ENCODE measurements at places on chromosomes 11 and 22.

GRCh38 chr11:45646275-45646927 is 19.0 kb downstream of the CHST1 start:
- DNase-seq: no peak

DNA sequence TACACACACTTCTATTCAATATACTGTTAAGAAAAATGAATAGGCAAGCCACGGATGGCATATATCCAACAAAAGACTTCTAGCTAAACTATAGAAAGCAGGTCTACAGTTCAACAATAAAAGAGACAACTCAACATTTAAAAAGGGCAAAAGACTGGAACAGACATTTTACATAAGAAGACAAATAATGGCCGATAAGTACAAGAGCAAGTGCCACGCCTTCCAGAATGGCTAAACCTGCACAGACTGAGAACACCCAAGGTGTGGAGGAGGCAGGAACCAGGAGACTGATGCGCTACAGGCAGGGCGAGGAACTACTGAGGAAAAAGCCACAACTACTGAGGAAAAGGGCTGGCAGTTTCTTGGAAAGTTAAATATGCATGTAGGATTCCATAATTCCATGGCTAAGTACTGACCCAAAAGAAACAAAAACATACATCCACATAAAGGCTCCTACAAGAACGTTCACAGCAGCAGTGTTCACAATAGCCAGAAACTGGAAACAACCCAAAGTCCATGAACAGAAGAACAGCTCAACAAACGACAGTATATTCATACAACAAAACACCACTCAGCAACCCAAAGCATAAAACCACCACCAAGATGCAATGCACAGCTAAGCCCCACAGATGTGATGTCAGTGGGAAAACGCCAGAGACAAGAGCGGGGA is 9.6 kb upstream of the MOB2 start:
- DNase-seq: no peak

DNA sequence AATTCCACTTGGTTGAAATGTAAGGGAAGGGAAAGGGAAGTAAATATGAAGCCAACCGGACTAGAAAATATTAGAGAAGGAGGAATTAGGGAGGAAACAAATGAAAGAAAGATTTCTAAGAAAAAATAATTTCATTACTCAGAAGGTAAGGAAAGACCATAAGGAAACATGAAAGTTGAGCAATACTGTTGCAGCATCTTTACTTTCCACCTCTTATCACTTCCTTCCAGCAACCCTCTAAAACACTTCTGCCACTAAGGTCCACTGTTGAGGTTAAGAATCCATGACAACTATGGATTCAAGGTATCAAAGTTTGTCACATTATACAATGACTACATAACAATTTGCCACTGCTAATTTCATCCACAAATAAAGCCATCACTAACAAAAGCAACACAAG is 308.6 kb downstream of the DLG2 start:
- no peak for DNase-seq

DNA sequence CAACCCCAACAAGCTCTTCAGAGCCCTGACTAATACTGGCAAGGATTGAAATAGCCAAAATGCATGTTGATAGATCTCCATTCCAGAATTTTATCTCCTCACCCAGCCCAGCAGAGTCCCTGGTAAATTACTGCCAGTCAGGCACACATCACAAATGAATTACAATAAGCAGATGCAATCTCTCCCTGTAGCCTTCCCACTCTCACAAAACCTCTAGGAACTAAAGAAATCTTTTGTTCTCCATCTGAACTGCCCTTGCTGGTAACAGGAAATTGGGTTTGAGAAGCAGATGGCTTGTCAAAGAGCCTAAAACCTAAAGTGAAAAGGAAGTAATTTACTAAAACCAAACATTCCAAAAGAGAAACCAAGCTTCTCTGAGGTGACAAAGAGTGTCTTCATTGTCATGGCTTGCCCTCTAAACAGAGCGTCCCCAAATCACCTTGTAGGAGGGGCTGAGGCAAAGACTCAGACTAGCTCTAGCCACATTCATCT is 59.5 kb downstream of the FAM168A start:
- no peak for DNase-seq

GRCh38 chr11:66051766-66052663 is at the start of gene SF3B2:
SF3B2 (plus strand) TSS chr11:66052364; CDS start chr11:66052385, 21 bp downstream.
- DNase-seq: peak; percentile 96

DNA sequence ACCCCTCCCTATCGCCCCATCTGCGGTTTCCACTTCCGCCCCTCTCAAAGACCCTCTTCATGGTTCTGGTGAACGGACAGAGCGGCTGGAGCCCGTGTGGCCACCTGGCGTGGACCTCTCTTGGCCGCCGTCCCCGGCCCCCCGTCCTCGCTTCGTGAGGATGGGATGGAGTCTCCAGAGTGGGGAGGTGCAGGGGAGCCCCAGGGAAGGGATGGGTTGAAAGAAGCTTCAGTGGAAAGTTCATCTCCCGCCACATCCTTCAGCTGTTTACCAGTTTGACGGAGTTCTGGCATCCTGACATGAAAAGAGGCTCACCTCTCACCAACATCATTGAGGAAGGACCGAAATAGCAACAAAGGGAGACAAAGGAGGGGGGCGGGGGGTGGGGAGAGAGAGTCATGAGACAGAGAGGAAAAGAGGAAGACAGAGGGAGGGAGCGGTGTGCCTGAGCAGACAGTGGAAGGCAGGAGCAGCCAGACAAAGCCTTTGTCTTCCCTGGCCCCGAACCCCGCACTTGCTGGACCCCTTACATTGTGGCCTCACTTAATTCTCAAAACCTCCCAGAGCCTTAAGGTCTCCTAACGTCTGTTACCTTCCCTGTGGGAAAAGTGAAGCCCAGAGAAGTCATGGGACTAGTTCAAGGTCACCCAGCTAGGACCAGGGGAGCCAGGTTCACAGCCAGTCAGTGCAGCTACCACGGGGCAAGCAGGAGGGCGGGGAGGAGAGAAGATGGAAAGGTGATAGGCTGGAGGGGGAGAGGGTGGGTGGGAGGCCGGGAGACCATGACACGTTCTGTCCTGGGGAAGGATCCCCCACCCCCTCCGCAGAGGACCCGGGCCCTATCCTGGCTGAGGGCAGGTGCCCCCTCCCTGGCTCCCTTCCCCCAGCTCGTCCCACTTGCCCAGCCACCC is 54.9 kb downstream of the CD6 start:
- no peak for DNase-seq

GRCh38 chr22:35592418-35592967 is 24.6 kb downstream of the MB start:
- no peak for DNase-seq

GRCh38 chr22:31084811-31085492 is 3.8 kb downstream of the SMTN start:
- peak; percentile 84 for DNase-seq

DNA sequence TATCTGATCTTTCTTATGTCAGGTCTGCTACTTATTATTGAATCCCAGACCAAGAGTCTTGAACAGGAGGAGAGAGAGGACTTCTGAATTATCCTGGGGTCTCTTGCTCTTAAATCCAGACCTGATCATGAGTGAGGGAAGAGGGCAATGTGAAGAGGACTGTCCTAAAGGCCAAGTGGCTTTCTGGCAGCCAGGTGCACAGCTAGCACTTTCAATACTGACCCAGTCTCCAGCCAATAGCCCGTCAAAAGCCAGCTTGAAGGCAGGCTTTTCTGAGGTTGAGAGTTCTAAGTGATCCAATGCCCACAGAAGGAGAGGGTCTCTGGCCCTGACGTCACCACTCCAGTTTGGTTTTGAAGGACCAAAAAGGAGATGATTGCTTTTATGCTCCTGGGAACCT is 37.2 kb downstream of the FBXO7 start:
- no peak for DNase-seq

DNA sequence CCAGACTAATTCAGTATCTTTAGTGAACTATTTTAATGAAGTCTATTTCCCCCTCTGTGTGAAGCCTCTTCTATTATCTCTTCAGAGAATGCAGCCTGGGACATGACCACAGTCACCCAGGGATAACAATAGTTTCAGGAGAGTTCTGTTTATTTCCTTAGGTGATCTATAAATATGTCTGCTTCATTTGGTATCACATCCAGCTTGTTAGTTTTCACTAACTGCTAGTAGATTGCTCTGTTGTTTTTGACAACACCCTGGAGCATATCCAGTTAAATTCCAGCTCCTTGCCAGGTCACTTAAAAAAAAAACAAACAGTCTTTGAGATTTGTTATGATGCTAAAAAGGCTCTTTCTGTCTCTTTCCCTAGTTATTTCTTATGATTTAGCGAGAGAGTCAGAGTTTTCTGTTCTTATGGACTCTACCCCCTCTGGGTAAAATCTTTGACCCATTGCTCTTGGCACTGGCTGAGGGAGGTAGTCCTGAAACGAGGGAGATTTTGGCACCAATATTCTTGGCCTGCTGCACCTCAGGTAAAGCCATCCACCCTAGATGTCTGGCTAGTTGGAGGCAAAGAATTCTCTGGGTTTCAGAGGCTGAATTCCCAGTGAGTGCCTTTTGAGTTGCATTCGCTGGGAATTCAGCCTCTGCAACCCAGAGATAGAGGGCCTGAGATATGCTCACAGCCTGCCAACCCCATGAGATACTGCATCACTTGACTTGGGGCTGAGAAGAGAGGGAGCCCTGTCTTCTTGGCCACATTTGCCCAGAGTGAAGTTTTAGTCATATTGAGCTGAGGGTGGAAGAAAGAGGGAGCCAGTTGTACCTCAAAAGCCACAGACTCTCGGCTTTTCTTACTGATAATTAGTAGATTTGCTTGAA is 159.1 kb downstream of the PGR start:
- DNase-seq: no peak

DNA sequence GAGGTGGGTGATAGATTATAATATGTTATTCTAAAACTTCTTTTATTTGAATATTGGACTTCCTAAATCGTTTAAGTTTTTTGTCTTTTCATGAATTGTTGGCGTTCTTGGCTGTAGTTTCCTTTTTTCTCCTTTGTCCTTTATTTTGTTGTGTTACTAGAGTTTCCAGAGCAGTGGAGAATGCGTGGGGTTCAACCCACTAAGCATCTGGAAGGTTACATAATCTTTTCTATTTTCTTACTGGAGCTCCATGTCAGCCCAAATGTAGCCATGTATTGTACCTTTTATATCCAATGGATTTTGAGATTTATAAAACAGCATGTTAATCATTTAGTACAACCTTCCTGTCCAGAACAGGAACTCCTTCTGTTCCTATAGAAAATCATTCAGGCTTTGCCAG is 63.2 kb downstream of the PPP6R3 start:
- DNase-seq: no peak

DNA sequence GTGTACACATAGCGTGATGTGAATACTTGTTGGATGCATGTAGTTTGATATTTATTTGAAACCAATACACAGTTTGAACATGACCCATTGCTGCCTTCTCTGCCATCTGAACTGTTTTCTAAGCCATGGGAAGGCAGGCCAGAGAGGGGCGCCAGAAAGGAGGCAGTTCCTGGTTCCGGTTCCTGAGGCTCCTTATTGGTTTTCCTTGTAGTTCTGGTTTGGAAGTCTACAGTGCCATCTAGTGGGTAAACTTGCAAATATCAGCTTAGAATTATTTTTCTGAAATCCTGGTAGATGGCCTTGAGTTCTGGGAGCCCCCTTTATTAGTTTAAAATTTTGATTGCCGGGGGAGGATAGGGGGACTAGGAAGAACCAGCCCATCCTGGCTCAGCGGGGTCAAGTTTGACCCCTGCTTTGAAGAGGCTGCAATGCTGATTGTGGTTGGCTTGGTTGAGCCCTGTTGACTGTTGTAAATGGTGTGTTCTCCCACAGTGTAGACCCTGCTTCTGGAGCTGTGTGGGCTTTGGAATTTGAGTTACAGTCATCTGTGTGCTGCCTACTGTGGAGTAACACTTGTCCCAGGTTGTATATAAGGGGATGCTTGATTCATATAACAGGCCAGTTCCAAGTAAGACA is 48.4 kb downstream of the GRAMD1B start:
- peak; percentile 81 for DNase-seq

- peak; percentile 66 for DNase-seq
These were observed 121.3 kb downstream of the APOL5 start for GRCh38 chr22:35838855-35839576.

- no peak for DNase-seq
These were observed 82.3 kb downstream of the PTPRJ start for GRCh38 chr11:48062649-48063048.

DNA sequence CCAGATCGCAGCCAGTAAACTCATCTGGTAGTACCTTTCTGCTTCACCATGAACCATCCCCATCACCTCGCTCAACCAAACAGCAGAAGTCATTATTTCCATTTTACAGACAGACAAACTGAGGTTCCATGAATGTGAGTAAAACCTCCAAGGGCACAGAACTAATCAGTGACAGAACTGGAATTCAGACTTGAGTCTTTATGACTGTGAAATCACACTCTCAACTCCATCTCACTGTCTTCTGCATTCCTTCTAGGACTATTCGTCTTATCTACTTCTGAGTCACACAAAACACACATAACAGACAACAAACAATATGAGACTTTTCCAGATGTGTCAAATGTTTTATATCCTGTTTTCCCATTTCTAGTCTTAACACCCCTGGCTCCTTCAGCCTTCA is 9.3 kb upstream of the NUP50 start:
- no peak for DNase-seq

GRCh38 chr11:8775332-8775731 is 92.7 kb downstream of the RPL27A start:
- DNase-seq: no peak

DNA sequence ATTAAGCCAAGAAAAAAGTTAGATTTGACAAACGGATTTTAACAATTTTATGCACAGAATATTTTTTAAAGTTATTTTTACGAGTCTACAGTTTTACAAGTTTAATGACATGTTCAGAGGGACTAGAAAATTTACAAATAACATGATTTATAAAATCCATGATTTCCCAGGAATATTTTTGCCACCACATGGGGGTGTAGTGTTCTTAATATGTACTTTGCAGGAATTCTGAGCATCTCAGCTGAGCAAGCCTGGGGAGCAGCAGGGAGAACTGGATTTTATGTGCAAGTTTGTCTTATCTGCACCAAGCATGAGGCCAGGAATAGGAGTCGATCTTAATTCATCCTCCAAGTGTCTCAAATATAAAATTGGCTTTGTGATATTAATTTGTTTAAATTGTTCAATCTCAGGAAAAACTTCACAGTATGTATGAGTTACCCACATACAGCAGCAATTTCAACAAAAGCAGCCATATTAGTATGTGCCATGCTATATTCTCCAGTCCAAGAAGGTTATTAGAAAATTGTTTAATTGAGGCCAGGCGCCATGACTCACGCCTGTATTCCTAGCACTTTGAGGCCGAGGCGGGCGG is 826.3 kb downstream of the DLG2 start:
- DNase-seq: peak; percentile 15

DNA sequence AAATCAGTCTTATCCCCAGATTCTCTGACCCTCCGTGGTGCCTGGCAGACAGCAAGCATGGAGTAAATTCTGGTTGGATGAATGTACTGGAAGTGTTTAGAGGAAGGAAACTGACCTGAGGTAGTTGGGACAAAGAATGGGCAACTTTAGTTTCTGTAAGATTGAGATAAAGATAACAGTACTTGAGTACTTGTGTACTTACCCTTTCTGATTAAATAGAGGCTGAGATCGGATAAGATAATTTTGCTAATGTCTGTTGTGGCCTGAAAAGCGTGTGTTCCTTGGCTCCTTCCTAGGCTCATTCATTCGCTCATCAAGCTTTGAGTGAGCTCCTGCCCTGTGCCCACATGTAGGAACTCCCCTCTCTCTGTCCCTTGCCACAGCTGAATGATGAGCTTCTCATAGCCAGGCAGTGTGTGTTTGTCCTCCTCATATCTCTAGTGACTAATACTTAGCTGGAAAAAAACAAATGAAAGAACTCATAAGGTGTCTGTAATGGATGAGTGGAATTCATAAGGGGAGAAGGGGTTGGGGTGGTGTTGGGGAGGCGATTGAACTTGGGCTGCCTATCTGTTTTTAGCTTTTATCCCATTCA is 118.1 kb downstream of the DBX1 start:
- DNase-seq: no peak
